Foreskin melanocyte (primary cell): ENCODE measurements at places on chromosomes 4 and X.
A peak's percentile ranks its signal among the peaks of the same experiment; 100 is the strongest.

DNA sequence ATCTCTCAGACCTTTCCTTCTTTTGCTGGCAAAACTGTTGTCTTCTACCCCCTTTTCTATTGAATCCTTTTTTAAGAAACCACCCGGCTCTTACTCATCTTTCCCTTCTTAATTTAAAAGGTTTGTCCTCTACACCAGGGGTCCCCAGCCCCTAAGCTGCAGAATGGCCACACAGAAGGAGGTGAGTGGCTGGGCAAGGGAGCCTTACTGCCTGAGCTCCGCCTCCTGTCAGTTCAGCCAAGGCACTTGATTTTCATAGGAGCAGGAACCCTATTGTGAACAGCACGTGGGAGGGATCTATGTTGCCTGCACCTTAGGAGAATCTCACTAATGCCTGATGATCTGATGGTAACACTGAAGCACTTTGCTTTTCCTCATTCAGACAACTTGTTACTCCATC lies 726.3 kb upstream of the INTU start:
- no peak for DNase-seq

DNA sequence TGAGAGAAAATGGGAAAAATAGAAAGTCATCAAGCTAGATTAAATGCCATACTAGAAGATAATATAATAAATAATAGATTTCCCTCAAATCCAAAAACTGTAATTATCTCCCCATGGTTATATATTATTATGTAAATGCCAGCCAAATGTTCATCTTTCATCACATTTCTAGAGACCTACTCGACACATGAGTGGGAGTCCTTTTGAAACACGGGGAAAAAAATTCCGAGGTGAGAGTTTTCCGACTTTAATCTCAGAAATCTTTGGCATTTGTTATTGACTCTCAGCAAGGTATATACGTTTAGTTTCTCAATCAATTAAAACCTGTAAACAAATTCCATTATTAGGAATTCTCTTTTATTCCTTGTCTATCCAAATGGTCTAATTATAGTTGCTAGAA lies 465.4 kb upstream of the SMIM31 start:
- no peak for DNase-seq

GRCh38 chrX:48989483-48989882 lies 12.6 kb downstream of the GRIPAP1 start:
- no peak for DNase-seq

DNA sequence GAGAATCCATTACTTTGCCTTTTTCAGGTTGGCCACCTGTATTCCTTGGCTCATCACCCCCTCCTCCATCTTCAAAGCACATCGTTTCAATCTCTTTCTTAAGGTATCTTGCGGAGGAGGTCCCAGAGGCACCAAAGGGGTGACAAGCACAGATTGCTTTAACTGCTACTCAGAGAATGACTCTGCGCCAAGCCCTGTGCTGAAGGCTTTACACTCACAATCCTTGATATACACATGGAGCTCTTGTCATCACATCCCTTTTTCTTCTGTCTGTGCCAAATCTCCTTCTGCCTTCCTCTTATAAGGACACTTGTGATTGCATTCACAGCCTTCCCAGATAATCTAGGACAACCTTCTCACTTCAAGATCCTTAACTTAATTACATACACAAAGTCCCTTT lies 134.7 kb upstream of the MAMLD1 start:
- DNase-seq: no peak

DNA sequence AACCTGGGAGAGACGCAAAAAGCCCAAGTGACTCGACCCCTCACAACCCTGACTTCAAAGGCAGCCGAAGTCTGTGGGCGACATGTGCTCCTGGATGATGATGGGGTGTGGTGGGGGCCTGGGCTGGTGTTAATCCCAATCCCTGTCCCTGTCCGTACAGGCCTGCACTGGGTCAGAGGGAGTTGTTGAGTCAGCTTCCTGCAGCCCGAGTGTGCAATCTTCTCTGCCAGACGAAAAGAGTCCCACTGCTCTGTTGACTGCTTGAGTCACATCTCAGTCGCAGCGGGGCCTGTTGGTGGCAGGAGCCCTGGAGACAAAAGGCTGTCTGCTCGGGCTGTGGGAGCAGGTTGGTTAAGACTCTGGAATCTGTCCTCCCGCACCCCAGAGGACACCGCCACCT lies 10.3 kb downstream of the FAM3A start:
- DNase-seq: no peak

GRCh38 chr4:145690610-145691009 lies 10.7 kb downstream of the C4orf51 start:
- no peak for DNase-seq

- DNase-seq: peak; percentile 35
These were observed 54.7 kb downstream of the SMARCAD1 start for GRCh38 chr4:94262163-94263016.

GRCh38 chr4:119478446-119479179 lies 150.0 kb downstream of the PDE5A start:
- DNase-seq: no peak

DNA sequence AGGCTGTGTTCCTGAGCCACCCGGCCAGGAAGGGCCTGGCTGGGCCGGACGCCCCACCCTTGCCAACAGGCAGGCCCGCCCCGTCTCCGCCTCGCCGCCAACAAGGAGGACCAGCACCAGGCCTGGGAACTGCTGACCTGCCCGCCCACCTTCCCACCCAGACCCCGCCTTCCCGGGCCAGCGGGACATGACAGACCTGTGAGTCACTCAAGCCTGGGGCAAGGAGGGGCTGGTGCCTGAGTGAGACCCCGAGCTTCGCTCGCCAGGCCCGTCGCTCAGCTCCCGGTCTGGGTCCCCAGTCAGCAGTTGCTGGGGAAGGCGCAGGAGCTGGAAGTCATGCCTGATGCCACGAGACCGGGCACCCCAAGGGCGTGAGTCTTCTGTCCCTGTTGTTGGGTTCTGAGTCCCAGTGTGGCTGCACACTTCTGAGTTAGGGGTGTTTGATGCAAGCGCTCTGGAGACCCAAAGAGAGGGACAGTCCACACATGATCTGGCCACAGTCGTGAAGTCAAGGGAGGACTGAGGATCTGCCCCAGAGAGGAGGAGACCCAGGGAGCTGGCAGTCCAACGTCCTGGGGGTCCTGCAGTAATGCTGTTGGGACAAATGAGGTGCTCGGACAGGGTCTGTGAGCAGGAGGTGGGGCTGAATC lies at the start of gene DNASE1L1:
TSS of gene DNASE1L1 (minus strand) at position 33 of the 650 bp plus-strand sequence. CDS start 3,686 bp downstream, outside the sequence.
- DNase-seq: peak; percentile 72

- no peak for DNase-seq
These were observed 47.8 kb upstream of the CAMK2D start for GRCh38 chr4:113809311-113809710.

- no peak for DNase-seq
These were observed 342.3 kb downstream of the ZNF674 start for GRCh38 chrX:46202733-46203514.

GRCh38 chr4:77240469-77241066 lies 83.6 kb downstream of the CCNG2 start:
- peak; percentile 42 for DNase-seq

- DNase-seq: no peak
These were observed 146.7 kb downstream of the TET2 start for GRCh38 chr4:105293360-105293759.

GRCh38 chr4:186900232-186900900 lies 176.7 kb upstream of the FAT1 start:
- no peak for DNase-seq

- DNase-seq: peak; percentile 88
These were observed 342.7 kb downstream of the GLUD2 start for GRCh38 chrX:121389976-121390714.

GRCh38 chr4:18980516-18981233 lies 959.1 kb upstream of the LCORL start:
- DNase-seq: no peak

GRCh38 chrX:2282490-2283090 lies 218.2 kb downstream of the DHRSX start:
- no peak for DNase-seq

DNA sequence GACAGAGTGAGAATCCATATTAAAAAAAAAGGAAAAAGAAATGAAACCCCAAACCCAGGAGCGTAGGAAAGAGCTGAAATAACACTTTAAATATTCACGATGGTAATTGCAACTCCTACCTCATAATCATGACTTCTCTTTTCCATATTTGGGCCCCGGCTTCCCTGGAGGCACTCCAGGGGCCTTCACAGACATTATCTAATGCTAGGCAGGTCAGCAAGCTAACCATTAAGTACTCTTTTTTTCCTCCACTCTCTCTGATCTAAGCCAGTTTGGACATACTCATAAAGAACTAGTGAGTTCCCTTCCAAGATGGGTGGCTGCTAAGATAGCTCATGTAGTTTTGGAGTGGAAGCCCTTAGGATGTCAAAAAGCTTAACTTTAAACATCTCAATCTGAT lies 83.2 kb downstream of the SH3KBP1 start:
- no peak for DNase-seq

DNA sequence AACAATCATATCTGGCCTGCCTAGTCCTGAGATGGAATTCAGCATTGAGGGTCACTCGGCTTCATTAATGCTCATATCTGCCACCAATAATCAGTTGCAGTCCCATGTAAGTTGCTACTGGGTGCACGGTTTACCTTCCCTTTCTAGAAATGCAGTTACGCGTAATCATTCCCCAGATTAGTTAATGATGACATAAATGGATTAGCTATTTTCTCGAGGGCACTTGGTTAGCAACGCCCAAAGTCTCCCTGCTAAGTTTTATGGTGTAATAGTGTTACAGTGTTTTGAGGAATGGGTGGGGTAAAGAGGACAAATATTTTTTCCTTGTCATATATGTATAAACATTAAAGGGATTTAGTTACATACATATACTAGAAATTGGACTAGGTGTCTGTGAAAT lies 118.8 kb downstream of the MID1 start:
- DNase-seq: no peak

DNA sequence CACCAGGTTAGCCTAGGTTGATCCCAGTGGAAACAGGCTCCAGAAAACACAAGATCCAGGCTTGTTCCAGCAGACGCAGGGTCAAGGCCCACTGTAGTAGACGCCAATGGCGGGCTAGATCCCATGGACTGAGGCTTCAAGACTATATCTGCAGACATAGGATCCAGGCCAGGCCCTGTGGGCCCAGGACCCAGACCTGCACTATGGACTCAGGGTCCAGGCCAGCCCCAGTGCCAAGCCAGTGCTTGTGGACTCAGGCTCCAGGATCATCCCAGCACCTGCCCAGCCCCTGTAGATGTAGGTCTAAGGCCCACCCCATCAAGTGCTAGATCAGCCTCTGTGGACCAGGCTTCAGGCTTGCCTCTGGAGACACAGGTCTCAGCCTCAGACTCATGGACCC lies 300.9 kb downstream of the CHIC1 start:
- DNase-seq: no peak

DNA sequence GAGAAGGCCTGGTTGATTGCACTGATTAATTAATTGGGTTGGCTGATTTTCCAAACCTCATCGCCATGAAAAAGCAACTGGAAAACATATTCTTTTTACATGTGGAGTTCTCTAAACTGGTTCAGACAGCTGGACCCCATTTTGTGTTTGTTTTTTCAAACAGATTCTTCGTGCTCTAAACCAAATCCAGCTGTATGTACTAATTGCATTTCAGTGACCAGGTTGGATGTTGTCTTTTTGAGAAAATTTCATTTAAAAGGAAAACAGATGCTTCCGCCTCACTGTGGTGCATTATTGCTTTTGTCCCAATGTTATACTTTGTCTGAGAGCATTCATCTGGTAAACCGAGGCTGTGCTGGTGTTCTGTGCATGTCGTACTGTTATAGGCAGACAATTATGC lies 67.8 kb upstream of the LNX1 start:
- no peak for DNase-seq

- DNase-seq: no peak
These were observed 188.2 kb downstream of the GABRB1 start for GRCh38 chr4:47219586-47219985.

DNA sequence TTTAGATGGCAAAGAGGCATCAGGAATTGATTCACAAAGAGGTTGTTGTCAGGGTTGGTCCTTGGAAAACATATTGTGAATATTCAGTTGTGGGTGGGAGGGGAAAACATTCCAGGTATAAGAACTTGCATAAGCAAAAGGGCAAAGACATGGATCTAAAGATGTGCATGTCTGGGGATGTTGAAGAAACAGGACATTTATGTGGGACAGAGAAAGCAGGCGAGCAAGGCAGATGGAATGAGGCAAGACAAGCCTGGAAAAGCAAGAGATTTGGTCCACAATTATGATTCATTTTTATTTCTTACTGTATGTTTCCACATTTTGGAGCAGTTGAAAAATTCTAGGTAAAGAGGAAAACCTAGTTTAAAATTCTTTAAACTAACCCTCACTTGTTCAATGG lies 134.9 kb upstream of the CXXC4 start:
- no peak for DNase-seq

- DNase-seq: peak; percentile 77
These were observed 29.5 kb downstream of the TAPT1 start for GRCh38 chr4:16196482-16197393.

DNA sequence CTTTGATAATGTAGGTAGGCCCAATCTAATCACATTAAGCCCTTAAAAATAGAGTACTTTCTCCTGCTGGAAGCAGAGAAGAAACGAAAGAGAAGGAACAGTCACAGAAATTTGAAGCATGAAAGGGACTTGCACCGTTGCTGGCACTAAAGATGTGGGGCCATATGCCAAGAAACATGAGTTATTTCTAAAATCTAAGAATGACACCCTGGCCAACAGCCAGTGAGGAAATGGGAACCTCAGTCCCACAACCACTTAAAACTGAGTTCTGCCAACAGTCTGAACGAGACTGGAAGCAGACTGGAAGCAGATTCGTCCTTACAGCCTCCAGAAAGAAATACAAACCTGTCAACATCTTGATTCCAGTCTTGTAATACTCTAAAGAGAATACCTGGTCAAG lies 70.1 kb downstream of the CENPC start:
- DNase-seq: no peak

- DNase-seq: no peak
These were observed 121.1 kb downstream of the MGST2 start for GRCh38 chr4:139786494-139787354.

DNA sequence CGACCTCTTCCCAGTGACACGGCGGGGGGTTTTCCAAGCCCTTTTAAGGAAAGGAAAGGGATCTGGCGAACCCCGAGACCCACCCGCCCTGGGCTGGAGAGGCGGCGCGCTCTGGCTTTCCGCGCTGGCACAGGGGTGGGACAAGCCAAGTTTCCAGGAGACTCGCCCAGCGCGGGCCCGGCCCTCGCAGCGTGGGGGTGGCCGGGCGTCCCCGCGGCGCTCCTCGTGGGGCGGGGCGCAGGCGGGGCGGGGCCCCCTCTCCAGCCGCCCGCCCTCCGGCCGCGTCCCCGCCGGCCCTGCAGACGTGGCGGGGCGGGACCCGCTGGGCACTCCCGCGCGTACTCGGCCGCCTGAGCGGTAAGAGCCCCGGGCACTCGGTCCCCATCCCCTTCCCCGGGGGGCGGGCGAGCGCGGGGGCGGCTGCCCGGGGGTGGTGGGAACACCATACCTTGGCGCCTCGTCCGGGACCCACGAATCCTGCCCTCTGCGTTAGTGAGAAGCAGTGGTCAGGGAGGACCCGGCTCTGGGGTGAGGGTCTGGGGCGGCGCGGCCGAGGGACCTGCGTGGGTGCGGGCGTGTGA lies at the start of gene FAM114A1:
TSS of gene FAM114A1 (plus strand) at position 329 of the 581 bp plus-strand sequence. CDS start 10,273 bp downstream, outside the sequence.
- DNase-seq: peak; percentile 52

- DNase-seq: no peak
These were observed 18.5 kb downstream of the SORCS2 start for GRCh38 chr4:7210824-7211223.
